ENCODE measurements at places on chromosomes 3 and 15.

DNA sequence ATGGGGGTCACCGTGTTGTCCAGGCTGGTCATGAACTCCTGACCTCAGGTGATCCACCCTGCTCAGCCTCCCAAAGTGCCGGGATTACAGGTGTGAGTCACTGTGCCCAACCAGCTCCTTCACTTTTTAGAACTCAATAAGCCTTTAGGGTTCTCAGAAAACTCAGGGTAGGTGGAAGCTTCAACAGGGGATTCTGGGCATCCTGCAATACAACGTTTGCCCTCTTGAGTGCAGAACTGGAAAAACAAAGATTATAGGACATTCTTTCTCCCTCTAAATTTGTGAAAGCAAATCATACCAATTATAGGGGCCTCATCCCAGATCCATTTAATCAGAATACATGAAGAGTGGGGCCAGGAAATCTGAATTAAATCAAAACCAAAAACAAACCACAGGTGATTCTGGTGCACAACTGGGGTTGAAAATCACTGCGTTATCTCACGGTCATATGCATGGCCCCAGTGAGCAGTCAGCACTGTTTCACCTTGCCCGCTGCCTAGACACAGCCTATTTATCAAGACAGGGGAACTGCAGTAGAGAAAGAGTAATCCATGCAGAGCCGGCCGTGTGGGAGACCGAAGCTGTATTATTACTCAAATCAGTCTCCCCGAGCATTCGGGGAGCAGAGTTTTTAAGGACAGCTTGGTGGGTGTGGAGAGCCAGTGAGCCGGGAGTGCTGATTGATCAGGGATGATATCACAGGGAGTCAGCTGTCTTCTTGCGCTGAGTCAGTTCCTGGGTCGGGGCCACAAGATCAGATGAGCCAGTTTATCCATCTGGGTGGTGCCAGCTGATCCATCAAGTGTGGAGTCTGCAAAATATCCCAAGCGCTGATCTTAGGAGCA, 58.4 kb downstream of the TMEM44 start:
- DNase-seq: no peak

GRCh38 chr15:99556578-99556977, 9.2 kb upstream of the MEF2A start:
- DNase-seq: no peak

- DNase-seq: no peak
Observed at GRCh38 chr3:151321526-151321925, 4.9 kb upstream of the GPR87 start.

- DNase-seq: no peak
Observed at GRCh38 chr3:4597208-4597985, 104.2 kb downstream of the ITPR1 start.

DNA sequence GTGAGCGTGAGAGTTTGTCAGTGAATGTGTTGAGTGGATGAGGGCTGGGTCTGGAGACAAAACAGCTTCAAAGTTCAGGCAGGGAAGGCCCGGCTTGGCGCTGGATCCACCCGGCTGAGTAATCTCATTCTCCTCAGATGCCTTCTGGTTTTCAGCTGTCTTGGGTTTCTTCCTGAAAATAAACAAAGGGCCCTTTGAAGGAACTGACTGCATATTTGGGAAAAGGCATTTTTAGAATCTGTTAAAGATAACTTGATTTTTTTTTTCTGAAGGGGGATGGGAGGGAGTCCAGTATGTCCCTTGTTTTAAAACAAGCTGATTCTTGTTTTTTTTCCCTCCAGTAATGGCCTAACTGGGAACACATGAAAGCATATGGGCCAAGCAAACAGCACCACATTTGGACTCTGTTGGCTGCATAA, 86.4 kb downstream of the TIGIT start:
- DNase-seq: no peak

DNA sequence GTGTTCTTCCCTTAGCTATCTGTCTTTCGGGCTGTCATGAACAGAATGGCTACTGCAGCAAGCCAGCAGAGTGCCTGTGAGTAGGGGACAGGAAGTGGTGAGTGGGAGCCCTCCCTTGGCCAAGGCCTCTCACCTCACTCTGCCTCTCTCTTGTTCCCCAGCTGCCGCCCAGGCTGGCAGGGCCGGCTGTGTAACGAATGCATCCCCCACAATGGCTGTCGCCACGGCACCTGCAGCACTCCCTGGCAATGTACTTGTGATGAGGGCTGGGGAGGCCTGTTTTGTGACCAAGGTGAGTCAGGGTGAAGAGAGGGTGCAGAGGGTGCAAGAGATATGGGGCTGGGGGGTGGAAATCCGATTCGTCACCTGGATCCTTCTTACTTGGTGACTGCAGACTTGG, 3.0 kb downstream of the DLL4 start:
- peak; percentile 40 for DNase-seq

DNA sequence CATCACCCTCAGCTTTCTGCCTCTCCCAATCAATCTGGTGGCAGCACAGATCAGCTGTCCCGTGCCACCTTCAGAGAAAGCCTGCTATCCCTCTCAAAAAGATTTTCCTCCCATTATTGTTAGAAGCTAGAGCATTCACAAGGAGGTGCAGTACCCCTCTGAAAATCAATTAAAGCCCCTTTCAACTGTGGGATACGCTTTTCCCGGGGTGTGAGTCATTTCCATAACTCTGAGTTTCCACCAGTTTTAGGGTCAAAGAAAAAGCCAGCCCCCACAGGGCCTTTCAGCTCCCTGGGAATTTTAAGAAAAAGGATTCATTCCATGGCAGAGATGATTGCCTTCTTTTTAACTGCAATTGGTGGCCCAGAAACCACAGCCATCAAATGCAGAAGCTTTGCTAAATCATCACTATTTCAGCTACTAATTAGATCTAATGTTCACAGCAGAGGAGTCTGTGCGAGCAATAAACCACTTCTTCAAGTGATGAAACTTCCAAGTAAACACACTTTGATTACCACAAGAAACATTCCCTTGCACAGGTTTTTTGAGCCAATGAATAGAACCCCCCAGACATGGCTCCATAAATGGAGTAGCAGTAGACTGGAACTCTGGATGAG, 270.0 kb upstream of the TPRG1 start:
- no peak for DNase-seq

- DNase-seq: peak; percentile 79
Observed at GRCh38 chr3:71583566-71584393, at the start of gene FOXP1. Gene FOXP1, minus strand, starts transcription at chr3:71583728. Its CDS starts 385,347 bp downstream, at chr3:71198381.
